Esophagus muscularis mucosa (tissue), 4 donors: ENCODE measurements at places on chromosomes 4 and X.

DNA sequence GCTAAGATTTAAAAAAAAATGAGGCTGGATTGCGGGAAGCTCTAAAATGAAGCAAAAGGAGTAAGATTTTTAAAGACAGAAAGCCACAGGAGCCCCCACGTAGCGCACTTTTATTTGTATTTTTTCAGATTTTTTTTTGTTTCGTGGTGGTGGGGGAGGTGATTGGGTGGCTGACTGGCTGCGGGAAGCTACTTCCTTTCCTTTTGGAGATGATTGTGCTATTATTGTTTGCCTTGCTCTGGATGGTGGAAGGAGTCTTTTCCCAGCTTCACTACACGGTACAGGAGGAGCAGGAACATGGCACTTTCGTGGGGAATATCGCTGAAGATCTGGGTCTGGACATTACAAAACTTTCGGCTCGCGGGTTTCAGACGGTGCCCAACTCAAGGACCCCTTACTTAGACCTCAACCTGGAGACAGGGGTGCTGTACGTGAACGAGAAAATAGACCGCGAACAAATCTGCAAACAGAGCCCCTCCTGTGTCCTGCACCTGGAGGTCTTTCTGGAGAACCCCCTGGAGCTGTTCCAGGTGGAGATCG lies 908 bp downstream of the PCDH10 start:
- no peak for DNase-seq

DNA sequence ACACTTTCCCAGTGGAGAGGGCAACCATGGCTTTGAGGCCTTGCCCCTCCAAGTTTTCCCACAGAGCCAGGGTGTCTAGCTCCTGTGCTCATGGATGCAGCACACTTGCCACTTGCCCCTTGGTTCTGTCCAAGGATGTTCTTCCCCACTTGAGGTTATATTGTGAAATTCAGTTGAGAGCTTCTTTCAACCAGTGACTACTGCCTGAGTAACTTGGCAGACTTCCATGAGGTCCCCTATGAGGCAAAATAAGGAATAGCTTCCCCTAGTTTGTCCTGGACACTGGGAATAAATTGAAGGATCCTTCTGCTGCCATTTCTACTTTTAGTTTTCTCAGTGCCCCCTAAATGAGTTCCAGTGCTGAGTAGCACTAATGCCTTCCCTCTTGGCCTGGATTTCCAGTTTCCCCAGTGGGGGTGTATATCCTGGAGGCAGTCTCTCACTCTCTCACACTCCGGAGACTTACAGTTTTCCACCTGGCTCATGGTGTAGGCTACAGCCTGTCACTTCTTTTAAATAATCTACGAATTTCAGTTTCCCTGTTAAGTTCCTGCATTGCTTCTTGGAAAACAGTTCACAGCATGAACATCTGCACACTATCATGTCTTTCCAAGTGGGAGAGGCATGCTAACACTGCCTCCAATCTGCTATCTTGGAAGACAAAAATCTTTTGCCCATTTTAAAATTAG lies 36.4 kb upstream of the ADH4 start:
- DNase-seq: no peak

- DNase-seq: no peak
These were observed 89.9 kb upstream of the TLR2 start for GRCh38 chr4:153594210-153594609.

DNA sequence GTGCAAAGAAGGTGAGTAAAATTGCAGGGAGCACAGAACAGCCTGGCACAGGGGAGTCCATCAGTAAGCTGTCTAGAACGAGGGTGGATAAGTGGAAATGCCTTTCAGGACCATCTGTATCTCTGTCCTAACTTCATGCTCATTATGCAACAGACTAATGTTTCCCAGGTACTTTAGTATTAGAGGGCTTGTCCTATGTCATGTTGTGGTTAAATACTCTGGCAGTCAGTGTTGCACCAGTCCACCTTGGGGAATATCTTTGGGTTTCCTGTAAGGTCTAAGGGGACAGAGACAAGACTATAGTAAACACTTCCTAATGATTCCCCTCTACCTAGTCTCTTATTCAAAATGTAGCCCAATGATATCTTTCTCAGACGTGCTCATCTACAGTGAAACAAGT lies 21.3 kb downstream of the NOCT start:
- DNase-seq: no peak

DNA sequence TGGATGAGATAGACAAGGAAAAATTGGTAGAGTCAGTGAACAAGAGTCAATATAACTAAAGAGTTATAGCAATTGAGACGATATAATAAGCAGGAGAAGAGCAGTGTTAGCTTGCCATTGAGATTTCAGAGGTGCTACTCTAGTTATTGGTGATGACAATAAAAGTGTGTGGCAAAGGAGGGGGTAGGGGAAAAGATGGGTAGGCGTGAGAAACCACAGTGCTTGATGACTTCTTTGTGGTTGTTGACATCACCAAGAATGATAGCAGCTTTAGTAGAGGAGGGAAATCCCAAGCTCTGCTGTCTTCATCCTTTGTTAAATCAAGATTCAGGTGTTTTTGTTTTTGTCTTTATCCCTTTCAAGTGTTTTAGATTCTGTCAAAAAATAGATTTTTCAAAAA lies 179.9 kb upstream of the PPP3CA start:
- no peak for DNase-seq

DNA sequence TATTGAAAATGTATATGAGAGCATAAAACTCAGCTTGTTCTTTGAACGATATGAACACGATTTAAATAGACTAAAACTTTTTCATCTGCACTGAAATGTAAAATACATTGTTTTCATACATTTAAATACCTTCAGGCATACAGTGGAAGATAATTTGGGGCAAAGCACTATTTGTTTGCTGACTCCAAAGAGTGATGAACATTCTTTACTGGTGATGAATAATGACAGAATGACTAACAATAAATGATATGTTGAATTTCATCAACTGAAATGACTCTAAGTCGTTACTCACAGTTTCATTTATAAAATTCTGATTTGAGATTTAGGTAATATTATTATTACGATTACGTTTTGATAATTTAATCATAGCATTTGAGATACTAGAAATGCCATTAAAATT lies 1160.1 kb downstream of the NLGN4X start:
- no peak for DNase-seq

GRCh38 chr4:103137446-103137827 lies 37.8 kb upstream of the BDH2 start:
- no peak for DNase-seq

GRCh38 chrX:137748827-137749226 lies 182.9 kb downstream of the ZIC3 start:
- no peak for DNase-seq

DNA sequence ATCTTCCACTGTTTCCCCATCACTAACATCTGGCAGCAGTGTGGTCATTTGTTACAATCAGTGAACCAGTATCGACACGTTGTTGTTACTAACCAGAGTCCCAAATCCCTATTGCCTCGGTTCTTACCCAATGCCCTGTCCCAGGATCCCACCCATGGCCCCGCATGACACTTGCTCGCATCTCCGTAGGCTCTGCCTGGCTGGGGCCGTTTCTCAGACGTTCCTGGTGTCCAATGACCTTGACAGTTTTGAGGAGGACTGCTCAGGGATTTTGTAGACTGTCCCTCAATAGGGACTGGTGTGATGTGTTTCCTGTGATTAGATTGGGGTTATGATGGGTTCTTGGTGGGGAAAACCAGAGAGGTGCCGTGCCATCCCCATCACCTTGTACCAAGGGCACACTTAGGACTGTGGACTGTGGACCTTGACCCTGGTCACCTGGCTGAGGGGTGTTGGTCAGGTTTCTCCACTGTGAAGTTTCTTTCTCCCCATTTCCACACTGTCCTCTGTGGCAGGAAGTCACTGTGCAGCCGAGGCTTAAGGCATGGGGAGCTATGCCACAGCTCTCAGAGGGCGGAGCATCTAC lies 108.4 kb downstream of the ADRA2C start:
- DNase-seq: no peak

DNA sequence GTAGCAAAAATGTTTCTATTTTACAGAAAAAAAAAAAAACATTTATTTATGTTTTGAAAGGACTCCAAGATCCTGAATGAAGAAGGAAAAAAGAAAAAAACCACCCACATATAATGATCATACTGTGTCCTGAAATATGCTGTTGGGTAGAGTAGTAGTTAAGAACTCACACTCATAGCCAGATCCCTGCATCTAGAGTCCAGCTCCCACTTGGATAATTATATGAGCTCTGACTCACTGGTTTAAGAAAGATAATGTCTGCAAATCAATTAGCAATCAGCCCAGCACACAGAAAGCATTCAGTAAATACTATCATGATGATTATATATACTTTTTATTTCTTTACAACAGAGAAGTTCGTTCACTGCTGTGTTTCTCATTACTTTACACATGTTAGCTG lies 46.7 kb upstream of the MXRA5 start:
- no peak for DNase-seq

GRCh38 chr4:161404346-161405110 lies 759.3 kb downstream of the FSTL5 start:
- no peak for DNase-seq

DNA sequence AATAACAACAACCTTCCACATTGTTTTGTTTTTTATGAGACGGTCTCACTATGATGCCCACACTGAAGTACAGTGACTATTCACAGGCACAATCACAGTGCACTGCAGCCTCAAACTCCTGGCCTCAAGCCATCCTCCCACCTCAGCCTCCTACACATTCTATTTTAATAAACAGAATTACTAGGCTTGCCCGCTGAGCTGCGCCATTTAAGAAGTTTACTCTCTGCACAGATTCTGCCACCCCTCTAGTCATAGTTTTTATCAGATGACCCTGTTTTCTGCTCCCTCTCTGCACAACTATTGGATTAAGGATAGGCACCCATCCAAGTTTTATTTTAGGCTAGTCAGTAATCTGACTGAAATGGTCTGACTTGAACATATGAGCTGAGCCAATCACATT lies 11.3 kb upstream of the COX18 start:
- DNase-seq: no peak

- no peak for DNase-seq
These were observed 236.9 kb downstream of the CHIC1 start for GRCh38 chrX:73799888-73800287.

DNA sequence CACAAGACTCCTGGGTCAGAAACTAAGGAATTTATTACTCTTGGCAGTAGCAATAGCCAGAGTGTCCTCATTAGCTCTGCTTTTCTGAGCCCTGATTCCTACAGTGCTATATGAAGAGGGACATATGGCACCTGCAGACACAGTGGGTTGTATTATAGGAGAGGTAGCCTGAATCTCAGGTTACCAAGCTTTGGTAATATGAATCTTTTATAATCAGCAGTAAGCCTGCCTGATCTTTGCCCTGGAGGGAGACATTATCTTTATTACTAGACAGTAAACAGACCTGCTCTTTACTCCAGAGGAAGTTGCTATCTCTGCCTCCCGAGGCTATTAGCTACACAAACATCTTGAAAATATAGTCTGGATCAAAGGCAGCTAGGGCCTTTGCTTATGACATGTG lies 62.5 kb upstream of the HOPX start:
- no peak for DNase-seq

DNA sequence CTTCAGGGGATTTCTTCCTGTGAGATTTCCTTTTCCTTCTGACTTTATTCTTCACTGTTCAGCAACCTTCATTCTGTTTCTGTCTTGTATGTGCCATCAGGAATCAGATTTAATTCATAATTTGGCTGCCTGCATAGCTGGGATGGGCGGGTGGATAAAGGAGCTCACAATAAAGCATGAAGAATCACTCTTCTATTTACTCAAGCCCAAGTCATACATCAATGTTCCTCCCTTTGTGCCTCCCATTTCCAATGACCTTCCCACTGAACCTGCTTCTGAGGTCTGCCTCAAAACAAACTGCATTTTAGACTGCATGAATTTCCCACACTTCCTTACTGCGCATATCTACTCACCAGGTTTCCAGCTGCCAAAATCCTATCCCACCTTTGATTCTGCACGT lies 14.0 kb downstream of the PDGFC start:
- no peak for DNase-seq

DNA sequence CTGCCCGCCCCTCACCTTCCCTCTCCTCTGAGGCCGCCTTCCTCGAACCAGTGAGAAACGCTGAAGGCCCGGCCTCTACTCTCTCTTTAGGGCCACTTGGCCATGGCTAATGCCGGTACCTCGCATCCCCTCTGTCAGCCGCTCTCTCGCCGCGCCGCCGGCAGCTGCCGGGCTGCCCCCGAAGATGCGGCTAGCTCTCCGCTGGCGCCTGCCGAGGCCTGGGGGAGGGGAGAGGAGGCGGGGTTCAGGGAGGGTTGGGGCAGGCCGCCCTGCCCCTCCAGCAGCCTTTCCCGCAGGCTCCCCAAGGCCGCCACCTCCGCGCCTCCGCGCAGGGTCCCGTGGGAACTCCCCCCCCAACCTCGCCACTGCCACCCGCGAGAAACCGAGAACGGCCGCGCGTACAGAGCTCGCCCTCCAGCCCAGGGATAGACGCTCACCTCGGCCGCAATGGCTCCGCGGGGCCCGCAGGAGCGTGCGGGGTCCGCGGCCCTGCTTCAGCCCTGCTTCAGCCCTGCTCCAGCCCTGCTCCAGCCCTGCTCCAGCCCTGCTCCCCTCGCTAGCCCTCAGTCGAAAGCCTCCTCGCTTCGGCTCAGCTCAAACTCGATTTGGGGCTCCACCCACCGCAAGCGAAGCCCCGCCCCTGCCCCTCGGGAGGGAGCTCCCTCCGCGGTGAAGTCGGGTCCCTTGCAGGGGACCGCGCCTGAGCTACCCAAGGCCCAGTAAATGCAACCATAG lies at the start of gene HUWE1:
HUWE1 (minus strand) TSS at position 569 of the 735 bp plus-strand sequence. CDS start 32,612 bp downstream, outside the sequence.
- DNase-seq: peak; percentile 92

GRCh38 chr4:118807659-118808058 lies 28.3 kb downstream of the SEC24D start:
- no peak for DNase-seq

DNA sequence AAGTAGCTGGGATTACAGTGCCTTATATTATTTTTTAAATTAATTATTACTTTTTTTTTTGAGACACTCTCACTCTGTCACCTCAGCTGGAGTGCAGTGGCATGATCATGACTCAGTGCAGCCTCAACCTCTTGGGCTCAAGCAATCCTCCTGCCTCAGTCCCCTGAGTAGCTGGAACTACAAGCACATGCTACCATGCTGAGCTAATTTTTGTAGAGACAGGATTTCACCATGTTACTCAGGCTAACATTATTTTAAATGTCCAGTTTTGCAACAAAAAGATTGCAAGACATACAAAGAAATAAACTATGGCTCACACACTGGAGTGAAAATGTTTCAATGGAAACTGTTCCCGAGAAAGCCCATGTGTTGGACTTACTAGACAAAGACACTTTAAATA lies 59.2 kb downstream of the MND1 start:
- DNase-seq: no peak

DNA sequence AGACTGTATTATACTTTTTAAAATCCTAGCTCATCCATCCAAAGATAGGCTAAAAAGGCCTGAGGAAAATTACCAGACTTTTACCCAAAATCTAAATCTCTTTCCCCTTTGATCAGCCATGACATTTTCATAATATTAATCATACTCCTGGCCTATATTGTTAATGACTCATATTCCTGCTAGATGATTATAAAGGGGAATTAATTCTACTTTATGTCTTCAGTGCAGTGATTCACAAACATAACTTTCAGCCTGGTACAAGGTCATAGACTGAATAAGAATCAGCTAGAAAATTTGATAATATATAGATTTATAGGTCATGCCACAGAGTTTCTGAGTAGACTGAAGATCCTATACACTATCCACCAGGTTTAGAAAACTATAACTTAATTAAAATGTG lies 1905.4 kb downstream of the C4orf33 start:
- DNase-seq: no peak
